Body of pancreas (tissue), 4 donors: ENCODE measurements at places on chromosomes 16 and 17. TPM values are rescaled to one million over a fixed set of nuclear protein-coding genes. Genes with fewer than 3 reads are reported as not detected.

GRCh38 chr16:20822521-20823325, 16.4 kb downstream of the REXO5 start:
- no peak for DNase-seq

The CNTNAP1 gene
- total RNA-seq, result 4.9 TPM

The TPSD1 gene
- 1.6 TPM for total RNA-seq

The HAS3 gene
- 0.99 TPM for total RNA-seq

GRCh38 chr17:29021226-29021625, 15.4 kb upstream of the SEZ6 start:
- DNase-seq, result no peak

The FASN gene
- total RNA-seq, result 16.3 TPM

GRCh38 chr16:77439106-77439505, 4.3 kb upstream of the ADAMTS18 start:
- DNase-seq, result no peak

DNA sequence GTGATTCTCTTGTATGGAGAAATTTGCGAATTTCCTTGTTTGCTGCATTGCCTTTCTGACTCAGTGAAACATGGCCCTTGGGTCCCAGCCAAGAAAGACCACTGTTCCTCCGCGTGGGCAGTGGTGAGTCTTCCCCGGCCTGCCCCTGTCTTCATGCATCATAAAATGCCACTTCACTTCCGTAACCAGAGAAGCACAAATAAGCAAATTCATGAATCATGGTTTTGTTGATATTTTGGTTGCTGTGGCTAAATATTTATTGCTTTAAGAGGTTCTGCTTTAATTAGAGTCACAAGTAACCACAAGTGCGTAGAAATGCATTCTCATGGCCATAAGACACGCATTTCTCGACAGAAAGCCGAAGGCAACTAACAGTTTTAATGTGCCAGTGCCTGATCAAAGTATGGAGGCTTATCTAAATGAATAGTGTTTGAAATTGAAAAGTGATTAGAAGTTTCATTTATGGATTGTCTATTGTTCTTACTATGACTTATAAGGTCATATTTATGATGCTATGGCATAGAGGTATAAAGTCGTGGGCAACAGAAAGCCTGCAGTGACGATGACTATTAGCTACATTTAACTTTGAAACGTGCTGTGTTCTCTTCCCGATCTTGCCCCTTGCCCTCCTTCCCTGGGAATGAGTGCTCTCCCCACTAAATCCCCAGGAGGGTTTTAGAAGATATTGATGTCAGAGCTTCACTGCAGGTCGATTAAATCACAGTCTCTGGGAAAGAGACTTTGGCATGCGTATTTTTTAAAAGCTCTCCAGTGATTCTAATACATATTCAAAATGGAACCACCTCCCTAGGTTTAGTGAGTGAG, 76.0 kb downstream of the WIPI1 start:
- DNase-seq, result no peak

DNA sequence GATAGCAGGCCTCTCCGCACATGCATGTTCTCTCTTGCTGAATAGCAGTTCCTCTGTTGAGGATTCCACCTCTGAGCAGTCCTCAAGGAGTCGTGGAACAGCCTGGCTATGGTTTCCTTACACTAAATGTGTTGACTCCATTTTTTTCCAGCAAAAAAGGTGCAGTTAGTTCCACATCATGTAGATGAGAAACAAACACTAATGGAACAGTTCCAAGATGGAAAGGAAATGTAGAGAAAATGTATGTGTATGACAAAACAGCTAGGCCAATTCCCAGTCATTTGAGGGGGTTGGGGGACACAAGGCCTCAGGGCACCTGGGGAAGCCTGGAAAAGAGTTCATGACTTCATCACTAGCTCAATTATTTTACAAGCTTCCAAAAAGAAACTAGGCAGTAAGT, 90.0 kb downstream of the CFDP1 start:
- DNase-seq, result no peak

The C17orf67 gene
- 0.78 TPM for total RNA-seq

- DNase-seq, result no peak
Measured at GRCh38 chr16:53370827-53371226, 63.4 kb upstream of the RBL2 start.

DNA sequence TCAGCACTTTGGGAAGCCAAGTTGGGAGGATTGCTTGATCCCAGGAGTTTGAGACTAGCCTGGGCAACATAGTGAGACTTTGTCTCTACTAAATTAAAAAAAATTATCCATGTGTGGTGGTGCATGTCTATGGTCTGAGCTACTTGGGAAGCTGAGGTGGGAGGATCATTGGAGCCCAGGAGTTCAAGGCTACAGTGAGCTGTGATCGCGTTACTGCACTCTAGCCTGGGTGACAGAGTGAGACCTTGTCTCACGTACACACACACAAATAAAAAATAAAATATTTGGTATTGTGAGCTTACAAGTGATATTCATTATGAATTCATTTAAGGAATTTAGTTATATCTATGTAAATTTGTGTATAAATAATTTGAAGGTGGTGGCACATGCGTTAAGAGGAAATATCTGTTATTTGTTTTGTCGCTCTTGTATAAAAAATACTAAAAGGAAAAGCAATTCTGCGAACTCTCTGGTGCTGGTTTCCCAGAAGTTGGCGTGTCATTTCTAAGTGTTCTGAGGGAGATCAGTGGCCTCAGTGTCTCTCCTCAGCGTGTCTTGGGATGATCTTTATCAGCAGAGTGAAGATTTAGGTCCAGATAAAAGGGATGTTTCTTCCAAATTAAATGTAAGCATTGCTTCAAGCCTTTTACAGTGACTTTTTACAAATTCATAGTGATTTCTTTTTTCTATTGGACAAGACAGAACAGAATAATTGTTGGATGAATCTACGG, 187.6 kb downstream of the FTO start:
- DNase-seq, result no peak
